Calu3 (cell line): ENCODE measurements at places on chromosomes 1 and 21. TPM values are rescaled to one million over a fixed set of nuclear protein-coding genes. Genes with fewer than 3 reads are reported as not detected.

DNA sequence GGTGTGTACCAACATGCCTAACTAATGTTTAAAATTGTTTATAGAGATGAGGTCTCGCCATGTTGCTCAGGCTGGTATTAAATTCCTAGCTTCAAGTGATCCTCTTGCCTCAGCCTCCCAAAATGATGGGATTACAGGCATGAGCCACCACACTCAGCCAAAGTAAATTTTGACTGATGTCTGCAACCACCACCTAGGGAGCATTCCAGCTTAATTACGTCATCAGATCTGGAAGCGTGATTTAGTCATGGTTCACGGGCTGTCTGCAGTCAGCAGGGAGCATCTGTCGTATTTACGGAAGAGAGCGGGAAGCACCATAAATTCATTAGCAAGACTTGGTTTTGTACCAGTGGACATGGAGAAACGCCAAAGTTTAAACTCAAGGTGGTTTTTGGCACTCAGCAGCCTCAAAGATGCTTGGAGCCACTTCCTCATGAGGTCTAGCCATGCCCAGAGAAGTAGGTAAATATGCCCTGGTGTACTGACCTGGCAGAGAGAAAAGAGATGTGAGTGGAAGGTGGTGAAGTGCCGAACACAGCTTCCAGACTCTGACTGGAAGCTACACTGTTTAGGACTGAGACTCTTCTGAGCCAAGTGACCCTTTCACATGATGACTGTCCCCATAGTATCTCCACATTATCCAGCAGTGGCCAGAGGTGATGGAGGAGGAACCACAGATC lies 60.8 kb upstream of the SLC35F3 start:
- H3K4me1 ChIP-seq, result no peaks in the 10 kb centered on the region
- no peak overlapping the region for H3K27ac ChIP-seq
- H3K27me3 ChIP-seq, result no peaks in the 10 kb centered on the region
- no peak overlapping the region for H3K4me3 ChIP-seq
- DNase-seq, result no peak

DNA sequence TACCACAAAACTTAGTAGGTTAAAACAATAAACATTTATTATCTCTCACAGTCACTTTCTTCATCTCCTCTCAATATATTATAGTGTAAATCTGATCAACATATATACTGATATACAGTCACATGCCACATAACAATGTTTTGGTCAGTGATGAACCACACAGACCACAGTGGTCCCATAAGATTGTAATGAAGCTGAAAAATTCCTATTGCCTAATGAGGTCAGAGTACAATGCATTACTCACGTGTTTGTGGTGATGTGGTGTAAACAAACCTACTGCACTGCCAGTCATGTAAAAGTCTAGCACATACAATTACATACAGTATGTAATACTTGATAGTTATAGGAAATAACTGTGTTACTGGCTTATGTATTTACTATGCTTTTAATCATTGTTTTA lies 30.1 kb downstream of the OLFML3 start:
- no peaks in the 10 kb centered on the region for H3K4me1 ChIP-seq
- no peak overlapping the region for H3K4me3 ChIP-seq
- H3K27me3 ChIP-seq, result peaks cover 72% of the 10 kb centered on the region

The KRTAP19-3 gene
- total RNA-seq, result not detected in 2 replicates

The SPRR3 gene
- total RNA-seq, result 6.2 and 26.7 TPM in 2 replicates

DNA sequence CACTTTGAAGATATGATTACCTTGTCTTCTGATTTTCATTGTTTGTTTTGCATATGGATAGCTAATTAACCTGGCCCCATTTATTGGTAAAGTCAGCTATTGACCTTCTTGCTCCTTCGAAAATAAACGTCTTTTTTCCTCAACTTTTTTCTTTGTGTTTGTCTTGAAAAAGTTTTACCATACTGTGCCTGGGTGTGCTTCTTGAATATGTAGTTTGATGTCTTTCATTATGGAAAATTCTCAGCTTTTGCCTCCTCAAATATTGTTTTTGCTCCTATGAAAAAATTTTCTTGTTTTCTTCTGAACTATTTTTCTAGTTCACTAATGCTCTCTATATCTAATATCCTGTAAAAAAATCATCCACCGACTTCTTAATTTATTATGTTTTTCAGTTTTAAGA lies 25.0 kb downstream of the LHX8 start:
- H3K27ac ChIP-seq, result no peak overlapping the region
- H3K36me3 ChIP-seq, result no peaks in the 10 kb centered on the region
- no peak overlapping the region for H3K4me3 ChIP-seq
- no peak for DNase-seq
- H3K27me3 ChIP-seq, result no peaks in the 10 kb centered on the region

The MRPL39 gene
- 20.0 and 20.6 TPM in 2 replicates for total RNA-seq

The FLG2 gene
- not detected in 2 replicates for total RNA-seq

DNA sequence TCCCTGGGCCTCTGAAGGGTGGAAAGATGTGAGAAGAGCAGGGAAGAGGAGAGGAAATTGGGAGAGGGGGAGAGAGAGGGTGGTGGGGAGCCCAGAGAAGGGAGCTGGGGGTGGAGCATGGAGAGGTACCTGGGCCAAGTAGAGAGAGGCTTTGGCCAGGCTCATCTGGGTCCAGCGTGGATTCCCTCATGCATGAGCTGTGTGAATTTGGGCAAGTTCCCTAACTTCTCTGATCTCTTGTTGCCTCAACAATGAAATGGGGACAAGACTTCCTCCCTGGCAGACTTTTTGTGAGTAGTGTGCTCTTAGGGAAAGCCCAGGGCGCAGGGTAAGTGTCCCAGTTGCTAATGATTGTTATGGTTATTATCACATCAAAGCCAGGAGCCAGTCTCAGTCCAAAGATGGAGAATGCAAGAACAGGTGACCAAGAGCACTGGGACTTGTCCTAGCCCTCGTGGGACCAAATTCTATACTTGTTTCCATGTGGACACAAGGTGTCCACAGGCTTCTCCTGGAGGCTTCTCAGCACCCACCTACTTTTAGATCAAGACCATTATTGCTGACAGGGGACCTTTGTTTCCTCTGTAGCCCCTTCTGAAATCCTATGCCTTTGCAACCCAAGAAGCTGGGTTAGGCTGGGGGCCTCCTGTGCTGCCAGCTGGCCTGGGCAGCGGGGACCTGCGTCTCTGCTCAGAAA lies 13.9 kb downstream of the IL6R start:
- H3K36me3 ChIP-seq, result peaks cover 31% of the 10 kb centered on the region
- peak overlapping the region; percentile 92 for H3K27ac ChIP-seq
- H3K27me3 ChIP-seq, result no peaks in the 10 kb centered on the region
- H3K4me1 ChIP-seq, result peaks cover 63% of the 10 kb centered on the region

The LCE1B gene
- not detected in 2 replicates for total RNA-seq

The ZFP69B gene
- 4.5 and 5.1 TPM in 2 replicates for total RNA-seq

The FHAD1 gene
- 0.98 and 2.7 TPM in 2 replicates for total RNA-seq

GRCh38 chr1:108511764-108512163 lies 48.1 kb upstream of the EEIG2 start:
- H3K27me3 ChIP-seq, result no peaks in the 10 kb centered on the region
- H3K36me3 ChIP-seq, result no peaks in the 10 kb centered on the region
- H3K27ac ChIP-seq, result no peak overlapping the region
- no peak overlapping the region for H3K4me3 ChIP-seq
- DNase-seq, result no peak
- no peaks in the 10 kb centered on the region for H3K4me1 ChIP-seq

DNA sequence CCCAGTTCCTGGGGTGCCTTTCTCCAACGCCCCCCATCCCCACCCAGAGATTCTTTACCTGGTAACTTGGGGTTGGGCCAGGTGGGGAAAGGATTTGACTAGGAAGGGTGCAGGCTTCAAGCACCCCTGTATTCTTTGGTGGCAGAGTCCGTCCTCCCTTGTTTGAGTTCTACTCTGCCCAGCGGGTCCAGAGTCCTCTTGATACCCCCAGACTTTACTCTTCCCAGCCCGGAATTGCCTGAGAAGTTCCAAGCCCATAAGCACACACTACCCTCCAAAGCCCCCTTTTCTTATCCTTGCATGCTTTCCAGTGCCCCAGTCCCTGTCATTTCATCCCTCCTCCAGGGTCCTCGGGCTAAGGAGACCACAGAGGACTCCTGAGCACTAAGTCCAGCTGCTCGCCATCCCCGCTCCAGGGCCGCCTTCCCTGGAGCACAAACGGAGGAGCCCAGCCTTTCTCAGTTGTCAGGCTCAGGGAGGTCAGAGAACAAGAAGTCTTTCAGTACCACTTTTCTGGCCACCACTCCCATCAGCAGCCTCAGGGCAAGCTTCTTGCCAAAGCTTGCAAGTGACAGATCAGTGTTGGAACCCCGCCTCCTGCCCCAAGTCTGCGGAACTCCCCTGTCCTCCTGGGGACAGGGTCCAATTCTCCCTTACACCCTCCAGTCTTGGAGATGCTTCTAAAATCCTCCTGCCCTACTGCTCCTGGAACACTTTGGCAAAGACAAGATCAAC lies 12.2 kb downstream of the SLC45A3 start:
- H3K27ac ChIP-seq, result peak overlapping the region; percentile 14
- no peaks in the 10 kb centered on the region for H3K27me3 ChIP-seq
- H3K4me1 ChIP-seq, result peaks cover 85% of the 10 kb centered on the region
- peaks cover 36% of the 10 kb centered on the region for H3K36me3 ChIP-seq
- peak overlapping the region; percentile 46 for H3K4me3 ChIP-seq
- DNase-seq, result no peak
